ENCODE measurements at places on chromosomes 16 and 17.

DNA sequence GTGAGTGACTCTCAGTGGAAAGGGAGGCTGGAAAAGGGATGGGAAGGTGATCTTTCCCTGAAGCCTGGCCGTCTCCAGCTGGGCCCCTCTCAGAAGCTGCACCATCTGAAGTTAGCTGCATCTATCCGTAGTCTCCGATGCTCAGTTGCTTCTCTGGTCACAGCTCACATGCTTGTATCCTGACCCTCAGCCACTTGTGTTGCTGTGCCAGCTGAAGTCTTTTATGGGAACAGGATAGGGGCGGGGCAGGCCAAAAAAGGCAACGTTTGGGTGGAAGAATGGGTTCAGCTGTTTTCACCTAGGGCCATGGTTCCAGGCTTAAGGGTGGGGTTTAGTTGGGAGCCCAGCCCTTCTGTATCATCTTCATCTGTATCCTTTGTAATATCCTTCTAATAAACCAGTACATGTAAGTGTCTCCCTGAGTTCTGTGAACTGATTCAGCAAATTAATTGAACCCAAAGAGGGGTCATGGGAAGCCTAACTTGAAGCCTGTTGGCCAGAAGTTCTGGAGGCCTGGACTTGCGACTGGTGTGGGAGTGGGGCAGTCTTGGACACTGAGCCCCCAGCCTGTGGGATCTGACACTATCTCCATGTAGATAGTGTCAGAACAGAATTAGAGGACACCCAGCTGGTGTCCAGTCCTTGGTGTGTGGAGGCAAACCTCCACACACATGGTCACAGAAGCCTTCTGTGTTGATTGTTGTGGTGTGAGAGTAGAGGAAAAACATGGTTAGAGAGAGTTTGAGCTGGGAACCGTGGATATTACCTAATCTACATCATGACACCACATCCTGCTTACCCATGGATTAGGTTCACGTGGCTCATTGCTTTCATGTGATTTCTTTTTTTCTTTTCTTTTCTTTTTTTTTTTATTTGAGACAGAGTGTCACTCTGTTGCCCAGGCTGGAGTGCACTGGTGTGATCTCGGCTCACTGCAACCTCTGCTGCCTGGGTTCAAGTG is 49.3 kb upstream of the FBXO47 start:
- DNase-seq, result no peak

GRCh38 chr17:82449131-82449882 is 1.2 kb downstream of the CYBC1 start:
- no peak for DNase-seq

DNA sequence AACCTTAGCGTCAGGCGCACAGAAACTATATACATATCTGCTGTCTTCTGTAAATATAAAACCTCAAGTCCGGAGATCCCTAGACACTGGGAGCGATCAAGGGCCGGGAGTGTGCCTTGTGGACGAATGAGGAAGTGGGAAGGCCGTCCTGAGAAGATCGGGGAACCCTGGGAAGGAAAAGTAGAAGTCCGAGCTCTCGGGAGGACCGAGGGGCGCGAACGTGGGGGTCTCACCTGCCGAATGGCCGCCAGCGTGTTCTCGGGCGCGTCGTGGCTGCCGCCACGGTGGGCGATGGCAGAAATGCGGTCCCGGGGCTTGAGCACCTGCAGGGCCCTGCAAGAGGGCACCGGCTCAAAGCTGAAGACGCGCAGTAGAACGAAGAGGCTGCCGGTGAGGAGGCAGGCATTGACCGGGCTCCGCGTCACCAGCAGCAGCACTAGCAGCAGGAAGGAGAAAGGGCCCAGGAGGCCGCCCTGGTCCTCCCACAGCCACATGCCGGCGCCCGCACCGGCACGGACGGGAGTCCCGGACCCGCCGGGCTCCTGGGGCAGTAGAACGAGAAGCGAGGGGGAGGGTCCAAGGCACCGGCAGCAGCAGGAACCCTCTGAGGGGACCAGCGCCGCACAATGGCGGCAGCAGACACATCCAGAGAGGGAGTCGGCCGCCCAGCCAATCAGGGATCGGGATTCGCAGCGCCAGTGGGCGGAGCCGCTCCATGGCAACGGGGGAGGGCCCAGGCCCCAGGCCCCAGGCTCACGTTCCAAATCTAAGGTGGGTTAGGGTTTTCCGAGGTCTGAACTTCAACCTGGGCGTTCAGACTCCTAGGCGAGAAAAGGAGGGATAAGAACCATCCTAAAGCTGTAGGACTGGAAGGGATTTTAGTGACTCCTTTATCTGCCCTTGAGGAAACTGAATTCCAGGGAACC is at the start of gene GDE1:
Gene GDE1 (minus strand): TSS at position 628 of the 926 bp plus-strand sequence. CDS start 134 bp downstream, at position 494.
- DNase-seq, result peak; percentile 95

DNA sequence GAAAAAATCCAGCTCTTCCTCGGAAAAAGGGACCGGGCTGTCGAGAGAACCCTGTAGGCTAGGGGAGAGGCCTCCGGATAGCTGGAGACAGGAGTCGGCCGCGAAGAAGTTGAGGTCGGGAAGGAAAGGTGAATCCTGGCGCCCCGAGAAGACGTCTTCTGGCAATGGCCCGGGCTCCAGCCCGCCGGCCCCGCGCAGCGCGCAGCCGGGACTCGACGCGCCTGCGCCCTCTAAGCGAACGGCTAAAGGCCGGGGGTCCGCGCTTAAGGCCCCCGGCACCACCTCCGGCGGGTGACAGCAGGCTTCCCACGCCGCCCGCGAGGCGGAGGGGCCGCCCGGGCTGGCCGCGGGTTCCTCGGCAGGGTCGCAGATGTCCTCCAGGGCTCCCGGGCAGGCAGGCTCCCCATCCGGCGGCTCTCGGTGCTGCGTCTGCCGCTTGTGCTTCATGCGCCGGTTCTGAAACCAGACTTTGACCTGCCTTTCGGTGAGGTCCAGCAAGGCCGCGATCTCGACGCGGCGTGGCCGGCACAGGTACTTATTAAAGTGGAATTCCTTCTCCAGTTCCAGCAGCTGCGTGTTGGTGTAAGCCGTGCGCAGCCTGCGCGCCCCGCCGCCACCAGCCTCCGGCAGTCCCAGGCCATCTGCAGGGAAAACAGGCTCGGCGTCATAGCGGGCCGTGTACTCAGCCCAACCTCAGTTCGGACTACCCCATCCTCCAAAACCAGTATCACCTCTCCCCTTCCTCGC is 1.6 kb downstream of the HOXB2 start:
- DNase-seq, result no peak

- no peak for DNase-seq
Observed at GRCh38 chr16:56965149-56966092, 3.7 kb downstream of the CETP start.

All from mesothelial cell of epicardium (in vitro differentiated cells).